ENCODE measurements at places on chromosomes 4 and X.

GRCh38 chr4:27916452-27917184 is 1056.0 kb downstream of the STIM2 start:
- DNase-seq, result no peak

DNA sequence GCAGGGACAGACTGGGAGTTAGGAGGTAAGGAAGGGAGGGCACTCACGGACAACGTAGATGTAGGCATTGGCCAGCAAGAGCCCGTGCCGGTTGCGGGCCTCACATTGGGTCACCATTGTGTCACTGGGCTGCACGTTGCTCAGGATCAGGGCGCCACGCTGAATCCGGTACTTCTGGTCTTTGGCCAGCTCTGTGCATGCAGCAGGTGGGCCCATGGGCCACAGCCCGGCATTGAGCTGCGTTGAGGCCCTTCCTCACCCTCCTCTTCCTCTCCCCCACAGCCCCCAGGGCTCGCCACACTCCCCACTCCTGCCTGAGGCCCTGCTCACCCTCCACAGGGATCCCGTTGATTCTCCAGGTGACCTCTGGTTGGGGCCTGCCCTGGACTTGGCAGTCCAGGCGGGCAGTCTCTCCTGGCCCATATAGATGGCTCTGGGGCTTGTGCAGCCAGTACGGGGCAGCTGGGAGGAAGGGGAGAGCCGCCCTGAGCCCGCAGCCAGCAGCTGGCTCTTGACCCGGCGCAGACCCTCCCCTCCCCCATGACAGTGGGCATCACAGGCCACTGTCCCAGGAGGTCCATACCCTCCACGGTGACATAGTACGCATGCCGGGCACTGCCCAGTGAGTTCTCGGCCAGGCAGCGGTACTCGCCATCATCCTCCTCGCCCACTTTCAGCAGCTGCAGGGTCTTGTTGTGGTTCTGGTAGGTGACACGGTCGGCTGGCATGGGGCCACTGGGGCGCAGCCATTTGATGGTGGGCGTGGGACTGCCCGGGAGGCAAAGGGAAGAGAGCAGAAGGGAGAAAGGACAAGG is 16.3 kb downstream of the L1CAM start:
- no peak for DNase-seq

DNA sequence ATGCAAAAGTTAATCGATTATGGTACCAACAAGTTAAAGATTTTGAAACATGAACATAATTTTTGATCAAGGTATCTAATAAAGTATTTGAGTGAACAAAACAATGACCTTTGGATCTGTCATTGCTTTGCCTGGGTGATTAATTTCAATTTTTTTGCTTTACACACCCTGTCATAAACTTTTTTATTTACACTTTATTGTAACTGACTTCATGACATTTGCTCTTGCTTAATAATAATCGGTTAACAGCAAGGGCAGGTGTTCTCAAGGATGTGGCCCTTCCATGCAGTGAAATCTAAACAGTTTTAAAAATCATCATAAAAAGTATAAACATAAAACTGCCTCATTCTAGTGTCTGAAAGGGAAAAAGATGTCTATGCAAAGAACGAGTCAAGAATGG is 24.1 kb downstream of the ATOH1 start:
- DNase-seq, result no peak

DNA sequence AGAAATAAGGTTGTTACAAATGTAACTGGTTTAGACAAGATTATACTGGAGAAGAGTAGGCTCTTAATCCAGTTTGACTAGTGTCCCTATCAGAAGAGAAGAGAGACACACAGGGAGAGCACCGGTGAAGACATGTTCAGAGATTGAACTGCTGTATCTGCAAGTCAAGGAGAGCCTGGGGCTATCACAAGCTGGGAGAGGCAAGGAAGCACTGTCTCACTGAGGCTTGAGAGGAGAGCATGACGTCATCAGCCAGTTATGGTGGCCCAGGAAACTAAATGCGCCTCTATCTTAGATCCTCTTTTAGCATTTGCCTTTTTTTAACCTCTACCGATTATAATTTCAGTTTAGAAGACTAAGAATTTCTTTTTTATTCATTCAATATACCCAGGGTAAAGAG is 583.4 kb downstream of the TRAM1L1 start:
- no peak for DNase-seq

- DNase-seq, result no peak
Observed at GRCh38 chr4:140000232-140000631, 153.8 kb downstream of the MAML3 start.

- DNase-seq, result no peak
Observed at GRCh38 chr4:7799306-7799705, 140.4 kb downstream of the AFAP1 start.

DNA sequence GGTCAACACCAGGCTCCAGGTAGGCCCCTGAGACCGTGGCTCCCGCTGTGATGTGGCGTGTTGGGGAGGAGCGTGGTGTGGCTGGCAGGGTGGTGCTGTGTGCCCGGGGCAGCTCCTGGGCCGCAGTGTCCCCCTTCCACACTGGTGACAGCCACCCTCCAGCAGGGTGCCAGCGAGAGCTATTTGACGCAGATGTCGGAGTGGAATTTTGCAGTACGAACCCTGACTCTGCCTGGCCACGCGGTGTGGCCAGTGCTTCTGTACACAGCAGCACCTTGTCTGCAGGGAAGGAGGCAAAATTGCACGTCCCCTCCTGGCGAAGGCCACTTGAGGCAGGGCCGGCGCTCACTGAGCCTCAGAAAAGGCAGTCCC is 53.2 kb downstream of the CPZ start:
- no peak for DNase-seq
